BJ (cell line): ENCODE measurements at places on chromosomes 2 and 18. TPM values are rescaled to one million over a fixed set of nuclear protein-coding genes. Genes with fewer than 3 reads are reported as not detected.

DNA sequence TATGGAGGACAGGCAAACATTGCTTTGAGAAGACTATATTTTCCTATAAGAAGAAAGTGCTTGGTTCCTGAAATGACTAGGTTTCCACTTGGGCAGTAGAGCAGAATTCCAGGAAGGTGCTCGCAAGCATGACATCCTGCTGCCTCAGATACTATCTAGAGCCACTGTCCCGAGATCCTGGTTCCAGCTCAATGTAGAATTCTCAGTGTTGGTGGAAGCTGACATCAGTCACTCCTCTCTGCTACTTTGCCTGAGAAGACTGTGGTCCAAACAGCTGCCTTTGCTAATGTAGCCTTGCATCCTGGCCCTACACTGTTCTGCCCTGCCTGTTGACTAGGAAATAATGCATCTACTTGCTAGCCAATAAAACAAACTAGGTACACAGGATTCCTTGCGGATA lies 50.0 kb upstream of the ITGA6 start:
- DNase-seq, result no peak

DNA sequence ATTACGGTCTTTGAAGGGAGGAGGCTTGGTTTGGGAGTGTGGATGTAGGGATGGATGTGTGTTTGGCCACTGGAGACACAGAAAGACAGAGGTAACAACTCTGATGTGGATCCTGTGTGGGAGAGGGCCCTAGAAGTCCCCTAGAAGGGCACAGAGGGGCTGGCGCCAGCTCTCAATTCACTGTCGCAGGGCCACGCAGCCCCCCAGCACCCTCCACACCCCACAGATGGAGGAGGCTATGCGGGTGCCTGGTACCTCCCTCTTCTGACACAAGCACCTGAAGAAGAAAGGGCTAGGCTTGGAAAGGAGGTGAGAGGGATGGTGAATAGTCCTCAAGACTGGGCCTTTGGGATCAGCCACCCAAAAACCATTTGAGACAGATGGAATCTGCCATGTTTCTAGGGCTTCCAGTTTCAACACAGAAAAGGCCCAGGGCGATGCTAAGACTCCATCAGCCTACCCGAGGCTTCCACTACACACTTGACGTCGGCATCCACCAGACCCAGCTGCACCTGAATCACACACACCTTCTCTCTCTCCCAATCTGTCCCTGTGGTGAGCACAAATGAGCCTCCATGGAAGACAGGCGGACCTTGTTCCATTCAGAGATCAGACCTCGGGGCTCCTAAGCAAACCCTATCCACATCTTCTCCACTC lies 413.5 kb upstream of the HS6ST1 start:
- no peak for DNase-seq

DNA sequence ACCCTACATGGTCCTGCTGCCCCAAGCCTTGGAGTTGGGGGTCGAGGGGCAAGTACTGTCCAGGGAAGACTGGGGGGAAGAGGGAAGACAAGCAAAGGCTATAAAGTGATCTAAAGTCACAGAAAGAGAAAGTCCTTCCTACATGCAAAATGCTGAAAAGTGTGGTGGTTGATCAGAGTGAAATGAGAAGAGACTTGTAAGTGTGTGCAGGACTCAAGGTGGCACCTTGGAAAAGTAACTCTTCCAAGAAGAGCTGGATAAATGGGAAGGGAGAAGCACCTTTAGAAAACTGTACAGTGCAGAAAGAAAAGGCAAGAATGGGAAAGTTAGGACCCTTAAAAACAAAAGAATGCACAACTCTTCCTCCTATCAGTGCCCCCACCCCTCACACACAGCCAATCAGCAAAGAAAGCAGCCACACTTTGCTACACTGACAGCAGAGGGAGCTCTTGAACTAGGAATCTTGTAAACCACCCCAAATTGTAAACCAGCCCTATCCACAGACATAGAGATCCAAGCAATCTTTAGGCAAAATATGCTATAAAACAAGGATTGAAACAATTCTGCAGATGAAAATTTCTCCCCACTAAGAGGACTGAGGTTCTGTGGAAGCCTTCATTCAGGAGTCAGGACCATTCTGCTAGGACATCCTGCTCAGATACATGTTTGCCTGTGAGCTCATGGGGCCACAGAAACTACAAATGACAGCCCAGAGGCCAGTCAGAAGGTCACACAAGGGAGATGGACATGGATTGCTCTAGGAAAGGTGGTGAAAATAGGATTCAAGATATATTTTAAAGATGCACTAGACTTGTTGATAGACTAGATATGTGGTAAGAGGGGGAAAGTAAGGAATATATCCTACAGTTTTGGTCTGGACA lies 146.4 kb downstream of the FTCDNL1 start:
- DNase-seq, result no peak

GRCh38 chr2:156944871-156945270 lies 312.6 kb upstream of the GALNT5 start:
- DNase-seq, result no peak

GRCh38 chr2:198411936-198412335 lies 607.5 kb downstream of the PLCL1 start:
- no peak for DNase-seq

- DNase-seq, result no peak
These were observed 243.8 kb downstream of the BABAM2 start for GRCh38 chr2:28134262-28134812.

DNA sequence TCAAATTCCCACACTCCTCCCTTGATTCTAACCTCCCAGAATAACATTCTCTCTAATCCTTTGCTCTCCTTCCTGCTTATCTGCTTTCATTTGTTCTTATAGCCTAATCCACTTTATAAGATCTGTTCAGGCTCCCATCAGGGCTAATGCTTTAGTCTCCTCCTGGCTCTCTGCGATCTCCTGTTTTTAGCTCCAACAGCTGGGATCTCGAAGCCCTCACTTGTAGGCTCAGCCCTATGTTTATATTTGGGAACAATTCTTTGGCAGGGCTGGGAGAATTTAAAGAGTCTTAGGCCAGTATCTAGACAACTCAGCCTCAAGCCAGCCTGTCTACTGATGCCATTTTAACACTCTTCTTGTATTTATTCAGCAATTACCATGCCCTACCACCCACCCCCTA lies 27.2 kb upstream of the RAPH1 start:
- no peak for DNase-seq

DNA sequence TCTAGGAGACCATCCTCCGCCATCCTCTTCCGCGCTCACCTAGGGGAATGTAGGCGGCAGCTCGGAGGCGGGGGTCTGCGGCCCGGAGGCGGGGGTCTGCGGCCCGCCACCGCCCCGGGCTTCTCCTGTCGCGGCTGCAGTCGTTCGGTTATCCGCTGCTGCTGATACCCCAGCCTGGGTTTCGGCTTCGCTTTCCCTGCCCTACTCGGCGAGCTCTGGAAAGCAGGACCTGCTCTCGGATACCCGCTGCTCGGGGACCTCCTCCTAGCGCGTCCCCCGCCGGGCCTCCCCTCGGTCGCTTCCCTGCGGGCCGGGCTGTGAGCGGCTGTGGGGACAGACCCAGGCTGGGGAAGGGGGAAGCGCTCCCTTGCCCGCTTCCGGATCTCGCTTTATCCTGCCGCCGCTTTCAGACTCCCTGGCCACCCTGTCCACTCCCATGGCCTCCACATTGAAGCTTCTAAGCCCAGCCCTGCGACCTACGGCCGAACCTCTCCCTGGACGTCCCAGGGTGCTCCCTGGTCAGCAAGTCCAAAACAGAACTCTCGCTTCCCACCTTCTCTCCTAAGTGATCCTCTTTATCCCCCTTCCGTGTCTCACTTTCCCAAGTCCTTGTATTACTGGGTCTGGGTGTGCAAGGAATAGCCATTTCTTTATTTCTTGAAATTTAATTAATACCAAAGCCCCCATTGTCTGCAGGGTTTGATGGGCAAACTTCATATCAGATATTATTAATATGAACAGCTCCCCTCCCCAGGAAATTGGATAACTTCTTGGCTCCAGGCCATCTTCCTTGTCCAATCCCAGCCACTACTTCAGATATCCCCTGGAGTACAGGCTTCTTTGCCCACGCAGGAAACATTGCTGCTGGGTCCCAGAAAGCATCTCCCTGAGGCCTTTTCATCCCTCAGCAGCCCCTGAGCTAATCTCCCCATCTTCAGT lies 769 bp downstream of the FKBP1B start:
- no peak for DNase-seq

DNA sequence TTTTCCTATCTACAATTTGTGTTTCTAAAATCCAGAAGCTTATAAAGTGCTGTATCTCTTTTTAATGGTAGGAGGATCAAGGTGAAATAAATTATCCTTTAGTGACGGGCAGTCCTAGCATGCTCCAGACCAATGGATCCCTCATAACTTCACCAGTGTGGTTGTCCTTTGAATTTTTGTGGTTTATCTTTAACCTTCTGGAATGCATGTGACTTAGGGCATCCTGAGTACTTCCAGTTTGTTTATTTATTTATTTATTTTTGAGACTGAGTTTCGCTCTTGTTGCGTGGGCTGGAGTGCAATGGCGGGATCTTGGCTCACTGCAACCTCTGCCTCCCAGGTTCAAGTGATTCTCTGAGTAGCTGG lies 40.4 kb downstream of the NUP35 start:
- no peak for DNase-seq

- DNase-seq, result no peak
These were observed 38.0 kb downstream of the KCNE4 start for GRCh38 chr2:223090039-223090438.

GRCh38 chr2:222753251-222753824 lies 81.9 kb downstream of the MOGAT1 start:
- DNase-seq, result no peak

DNA sequence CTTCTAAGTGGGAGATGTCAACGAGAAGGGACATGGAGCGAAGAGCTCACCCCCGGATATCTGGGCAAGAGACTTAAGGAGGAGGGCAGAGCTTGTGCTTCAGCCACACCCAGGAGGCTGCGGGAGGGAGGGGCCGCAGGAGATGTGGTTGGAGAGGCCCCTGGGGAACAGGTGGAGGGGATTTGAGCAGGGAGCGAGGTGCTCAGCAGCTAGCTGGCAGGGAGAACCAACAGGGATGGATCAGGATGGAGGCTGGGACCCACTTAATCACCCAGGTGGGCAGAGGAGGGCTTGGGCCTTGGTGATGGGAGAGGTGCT lies 78.3 kb downstream of the MBP start:
- DNase-seq, result no peak

DNA sequence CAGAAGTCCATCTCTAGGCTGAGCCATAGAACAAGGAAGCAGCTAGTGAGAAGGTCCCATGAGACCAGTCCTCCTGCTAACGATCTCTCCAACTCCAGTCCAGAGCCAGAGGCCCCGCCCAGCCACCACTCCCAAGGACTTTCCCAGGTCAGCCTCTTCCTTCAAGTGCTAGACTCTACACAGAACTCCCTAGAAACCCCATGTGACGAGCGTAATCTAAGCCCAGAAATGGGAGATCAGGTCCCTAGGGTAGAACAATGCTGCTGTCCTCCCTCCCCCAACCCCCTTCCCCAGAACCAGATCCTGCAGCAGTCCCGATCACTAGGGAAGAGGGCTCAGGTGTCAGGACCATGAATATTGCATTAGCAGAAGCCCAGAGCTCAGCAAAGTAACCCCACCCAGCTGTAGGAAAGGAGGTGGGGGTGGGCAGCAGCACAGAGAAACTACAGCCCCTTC lies 6.9 kb downstream of the DCTN1 start:
- no peak for DNase-seq

- DNase-seq, result no peak
These were observed 250.8 kb upstream of the CTAGE1 start for GRCh38 chr18:22668496-22668895.

- DNase-seq, result no peak
These were observed 58.0 kb downstream of the ZNF519 start for GRCh38 chr18:14074187-14074586.

- no peak for DNase-seq
These were observed 5.3 kb upstream of the PXDN start for GRCh38 chr2:1749489-1750119.

HAAO gene
- 0.31 and 0.54 TPM in 2 replicates for polyA plus RNA-seq

EVX2 gene
- polyA plus RNA-seq, result not detected in 2 replicates

EN1 gene
- polyA plus RNA-seq, result not detected in 2 replicates

L3MBTL4 gene
- not detected in 2 replicates for polyA plus RNA-seq

SCLY gene
- polyA plus RNA-seq, result 6.8 and 7.7 TPM in 2 replicates

SAP130 gene
- 9.1 and 20.4 TPM in 2 replicates for polyA plus RNA-seq

PROKR1 gene
- polyA plus RNA-seq, result not detected in 2 replicates

SLC14A1 gene
- 0.63 and 0.77 TPM in 2 replicates for polyA plus RNA-seq
